ENCODE measurements at places on chromosomes 6 and 20.

DNA sequence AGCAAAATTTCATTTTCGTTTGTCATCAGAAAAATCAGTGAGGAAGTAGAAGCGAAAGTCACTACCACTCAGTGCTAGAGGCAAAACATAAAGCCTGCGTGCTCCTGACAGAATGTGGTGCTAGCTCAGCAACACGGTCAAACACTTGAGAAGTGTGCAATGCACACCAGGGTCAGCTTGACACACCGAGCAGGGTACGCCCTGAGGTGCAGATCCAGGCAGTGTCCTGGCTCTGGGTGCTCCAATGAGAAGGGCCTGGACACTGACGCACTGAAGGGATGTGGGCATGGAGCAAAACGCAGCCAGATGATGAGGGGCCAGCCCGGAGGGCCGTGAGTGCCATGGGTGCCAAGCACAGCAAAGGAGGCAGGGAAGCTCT, 5.9 kb downstream of the RNASET2 start:
- DNase-seq: no peak

GRCh38 chr6:40077736-40078135, 143.5 kb upstream of the MOCS1 start:
- no peak for DNase-seq

GRCh38 chr6:130840050-130840449, 12.8 kb downstream of the SMLR1 start:
- DNase-seq: no peak

DNA sequence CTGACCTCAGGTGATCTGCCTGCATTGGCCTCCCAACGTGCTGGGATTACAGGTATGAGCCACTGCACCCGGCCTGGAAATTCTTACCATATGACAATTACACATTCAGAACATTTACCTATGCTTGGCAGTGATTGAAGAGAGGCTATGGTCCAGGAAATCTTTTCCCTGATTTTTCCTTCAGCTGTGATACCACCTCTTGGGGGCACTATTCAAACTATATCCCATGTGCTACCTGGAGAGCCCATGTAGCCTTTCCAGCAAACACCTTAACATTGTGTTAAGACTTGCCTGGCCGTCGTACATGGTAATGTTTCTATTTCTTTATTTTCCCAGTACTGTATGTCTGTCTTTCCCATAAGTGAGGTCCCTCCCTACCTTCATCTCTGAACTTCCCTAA, 61.7 kb upstream of the C20orf144 start:
- no peak for DNase-seq

- DNase-seq: no peak
These were observed 17.5 kb downstream of the MMP24OS start for GRCh38 chr20:35260426-35260825.

DNA sequence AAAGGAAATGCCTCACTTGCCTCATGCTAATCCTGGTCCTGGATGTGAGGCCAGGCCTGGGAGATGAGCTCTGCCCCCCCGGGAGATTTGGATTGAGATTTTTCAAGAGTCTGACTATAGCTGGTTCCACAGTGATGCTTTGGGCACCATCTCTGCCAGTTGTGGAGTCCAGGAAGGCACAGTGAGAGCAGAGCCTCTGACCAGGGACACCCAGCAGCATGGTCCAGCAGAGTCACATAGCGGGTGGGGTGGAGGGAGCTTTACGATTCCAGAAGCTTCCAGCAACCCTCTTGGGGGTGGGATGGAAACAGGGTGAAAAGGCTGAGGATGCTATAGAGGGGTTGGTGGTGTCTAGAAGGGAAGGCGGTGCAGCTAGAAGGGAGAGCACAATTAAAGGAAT, 8.7 kb downstream of the SLC32A1 start:
- no peak for DNase-seq

DNA sequence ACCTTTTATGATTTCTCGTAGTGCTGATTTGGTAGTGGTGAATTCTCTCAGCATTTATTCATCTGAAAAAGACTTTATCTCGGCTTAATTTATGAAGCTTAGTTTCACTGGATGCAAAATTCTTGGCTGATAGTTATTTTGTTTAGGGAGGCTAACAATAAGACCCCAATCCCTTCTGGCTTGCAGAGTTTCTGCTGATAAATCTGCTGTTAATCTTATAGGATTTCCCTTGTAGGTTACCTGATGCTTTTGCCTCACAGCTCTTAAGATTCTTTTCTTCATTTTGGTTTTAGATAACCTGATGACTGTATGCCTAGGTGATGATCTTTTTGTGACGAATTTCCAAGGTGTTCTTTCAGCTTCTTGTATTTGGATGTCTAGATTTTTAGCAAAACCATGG, 388.7 kb downstream of the UTRN start:
- DNase-seq: no peak

DNA sequence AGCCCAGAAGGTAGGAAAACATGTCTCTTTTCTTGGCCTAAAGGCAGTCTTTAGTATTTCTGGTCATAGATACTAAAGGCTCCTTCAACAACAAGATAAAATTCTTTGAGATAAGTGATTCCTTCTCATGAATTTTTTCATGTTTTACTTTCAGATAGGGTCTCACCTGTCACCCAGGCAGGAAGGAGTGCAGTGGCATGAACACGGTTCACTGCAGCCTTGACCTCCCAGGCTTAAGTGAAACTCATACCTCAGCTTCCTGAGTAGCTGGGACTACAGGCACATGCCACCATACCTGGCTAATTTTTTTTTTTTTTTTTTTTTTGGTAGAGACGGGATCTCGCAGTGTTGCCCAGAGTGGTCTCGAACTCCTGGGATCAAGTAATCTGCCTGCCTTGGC, 9.1 kb downstream of the PNLDC1 start:
- DNase-seq: no peak

DNA sequence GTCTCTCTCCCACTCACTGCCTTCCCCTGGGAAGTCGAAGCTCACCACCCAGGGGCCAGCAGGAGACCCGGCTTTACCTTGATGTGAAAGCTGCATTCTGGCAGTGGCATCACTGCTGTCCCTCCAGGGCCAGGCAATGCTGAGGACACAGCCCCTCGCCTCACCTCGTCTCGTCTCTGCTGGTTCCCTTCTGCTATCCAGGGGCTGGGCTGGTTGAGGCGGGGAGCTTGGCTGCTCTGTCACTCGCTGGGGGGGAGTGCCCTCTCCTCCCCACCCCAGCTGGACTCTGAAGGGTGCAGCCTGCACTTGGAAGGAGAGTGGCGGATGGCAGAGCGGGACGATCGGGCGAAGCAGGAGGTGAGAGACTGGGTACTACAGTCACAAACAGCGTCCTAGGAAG, 12.7 kb upstream of the DSN1 start:
- DNase-seq: no peak

- DNase-seq: no peak
These were observed 91.0 kb downstream of the HIVEP1 start for GRCh38 chr6:12103158-12103557.

- DNase-seq: no peak
These were observed 46.4 kb upstream of the ADTRP start for GRCh38 chr6:11824986-11825385.

DNA sequence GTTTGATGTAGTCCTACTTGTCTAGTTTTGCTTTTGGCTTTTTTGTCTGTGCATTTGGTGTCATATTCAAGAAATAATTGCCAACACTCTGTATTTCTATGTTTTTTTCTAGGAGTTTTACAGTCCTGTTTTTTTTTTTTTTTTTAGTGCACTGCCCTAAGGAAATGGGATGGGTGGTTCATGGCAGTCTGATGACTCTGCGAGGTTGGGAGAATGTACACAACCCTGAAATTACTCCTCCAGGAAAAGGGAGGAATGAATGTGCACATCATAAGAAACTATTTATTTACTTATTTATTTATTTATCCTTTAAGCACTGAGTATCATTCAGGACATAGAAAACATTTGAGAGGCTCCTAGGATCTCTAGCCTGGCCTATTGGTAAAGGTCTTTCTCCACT, 15.2 kb upstream of the SLC17A5 start:
- no peak for DNase-seq

DNA sequence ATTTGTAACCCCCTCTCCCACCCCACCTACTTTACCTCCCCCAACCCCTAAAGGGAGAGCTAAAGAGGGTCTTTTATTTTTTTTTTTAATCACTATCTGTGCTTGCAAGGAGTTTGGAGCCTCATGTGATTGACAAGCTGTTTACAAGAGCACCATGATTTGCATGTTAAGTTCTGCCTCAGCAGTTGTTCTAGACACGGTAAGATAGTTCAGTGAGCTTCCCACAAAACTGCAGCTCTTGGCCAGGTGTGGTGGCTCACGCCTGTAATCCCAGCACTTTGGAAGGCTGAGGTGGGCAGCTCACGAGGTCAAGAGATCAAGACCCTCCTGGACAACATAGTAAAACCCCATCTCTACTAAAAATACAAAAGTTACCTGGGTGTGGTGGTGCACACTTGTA, 5.0 kb upstream of the PXDC1 start:
- DNase-seq: no peak

GRCh38 chr6:161023316-161023715, 31.7 kb downstream of the MAP3K4 start:
- no peak for DNase-seq

GRCh38 chr6:144460327-144461095, 175.4 kb downstream of the UTRN start:
- no peak for DNase-seq

DNA sequence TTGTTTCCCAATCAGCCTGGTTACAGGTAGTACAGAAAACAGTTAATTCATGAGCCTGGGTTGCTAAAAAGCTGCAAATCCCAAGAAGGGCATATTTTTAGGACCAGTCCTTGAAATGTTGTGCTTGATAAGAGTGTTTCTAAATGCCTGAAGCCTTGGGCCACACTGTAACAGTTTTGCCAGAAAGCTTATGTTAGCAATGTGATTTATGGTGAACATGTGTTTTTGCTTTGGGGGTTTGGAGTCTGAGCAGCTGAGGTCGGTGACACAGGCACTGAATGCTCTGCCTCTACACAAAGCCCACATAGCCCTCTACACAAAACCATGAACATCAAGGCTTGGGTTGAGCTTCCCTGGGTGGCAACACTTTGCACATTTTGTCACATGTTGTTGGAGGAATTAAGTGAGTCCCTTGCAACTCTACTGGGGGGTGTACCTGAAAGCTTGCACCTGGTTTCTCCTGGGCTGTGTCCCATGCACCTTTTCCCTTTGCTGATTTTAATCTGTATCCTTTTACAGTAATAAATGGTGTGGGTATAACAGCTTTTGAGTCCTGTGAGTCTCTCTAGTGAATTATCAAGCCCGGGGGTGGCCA, 22.2 kb downstream of the AHI1 start:
- no peak for DNase-seq

DNA sequence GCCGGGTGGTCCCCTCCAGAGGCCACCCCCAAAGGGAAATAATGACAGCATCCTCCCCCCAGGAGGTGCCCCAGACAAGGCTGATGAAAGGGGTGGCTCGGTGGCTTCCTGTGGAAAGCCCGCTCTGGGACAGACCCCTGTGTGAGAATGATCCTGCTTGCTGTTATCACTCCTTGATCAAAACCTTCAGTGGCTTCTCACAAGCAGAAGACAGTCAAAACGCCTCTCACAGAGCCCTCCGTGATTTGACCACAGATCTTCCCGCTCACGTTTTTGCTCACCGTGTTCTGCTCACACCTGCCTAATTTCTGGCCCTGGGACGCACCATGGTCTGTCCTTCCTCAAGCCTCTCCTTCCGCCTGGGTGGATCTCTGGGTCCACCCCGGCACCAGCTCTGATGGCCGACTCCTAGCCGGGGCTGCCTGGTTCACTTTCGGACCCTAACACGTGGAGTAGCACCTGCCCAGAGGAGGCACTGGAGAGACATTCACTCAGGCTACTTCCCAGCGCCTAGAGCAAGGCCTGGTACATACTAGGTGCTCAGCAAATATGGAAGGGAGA, 210.4 kb downstream of the ANKRD60 start:
- no peak for DNase-seq

GRCh38 chr20:11901127-11901526, 16.6 kb upstream of the BTBD3 start:
- no peak for DNase-seq

DNA sequence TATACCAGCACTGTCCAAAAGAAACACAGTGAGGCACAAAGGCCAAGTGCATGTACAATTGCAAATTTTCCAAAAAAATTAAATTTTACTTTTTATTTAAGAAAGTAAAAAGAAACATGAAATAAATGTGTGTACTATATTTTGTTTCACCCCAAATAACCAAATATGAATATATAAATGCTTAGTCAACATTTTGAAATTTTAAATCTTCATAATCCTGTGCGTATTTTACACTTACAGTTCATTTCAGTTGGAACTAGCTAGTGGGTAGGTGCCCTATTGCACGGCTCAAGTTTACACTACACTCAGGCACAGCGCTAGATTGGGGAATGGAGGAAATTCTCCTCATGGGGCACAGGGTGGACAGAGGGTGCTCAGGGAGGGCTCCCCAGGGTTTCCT, 18.0 kb upstream of the BTN3A3 start:
- no peak for DNase-seq

DNA sequence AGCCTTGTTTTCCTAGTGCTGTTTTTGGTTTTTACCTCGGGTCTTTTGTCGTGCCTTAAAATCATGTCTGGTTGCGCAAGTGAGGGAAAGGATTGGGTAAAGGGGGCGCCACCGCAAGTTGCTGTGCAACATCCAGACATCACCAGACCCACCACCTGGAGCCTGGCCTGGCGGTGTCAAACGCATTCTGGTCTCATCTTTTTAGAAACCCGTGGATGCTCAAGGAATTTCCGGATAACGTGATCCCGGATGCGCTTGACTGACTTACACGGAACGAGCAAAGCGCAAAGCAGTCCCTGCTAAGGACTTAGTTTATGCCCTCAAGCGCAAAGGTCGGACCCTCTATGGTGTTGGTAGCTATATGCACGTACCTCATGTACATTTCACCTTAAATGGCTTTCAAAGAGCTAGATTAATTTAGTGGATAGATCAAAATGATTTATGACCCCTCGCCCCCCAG, 105.2 kb downstream of the OR2B2 start:
- DNase-seq: no peak

GRCh38 chr6:74657011-74657410, 548.8 kb downstream of the COL12A1 start:
- DNase-seq: no peak

GRCh38 chr20:12838261-12838866, 170.4 kb upstream of the SPTLC3 start:
- no peak for DNase-seq

GRCh38 chr6:164911151-164911550, 398.3 kb downstream of the C6orf118 start:
- DNase-seq: no peak

- no peak for DNase-seq
These were observed 16.9 kb upstream of the HBS1L start for GRCh38 chr6:135071541-135071940.

DNA sequence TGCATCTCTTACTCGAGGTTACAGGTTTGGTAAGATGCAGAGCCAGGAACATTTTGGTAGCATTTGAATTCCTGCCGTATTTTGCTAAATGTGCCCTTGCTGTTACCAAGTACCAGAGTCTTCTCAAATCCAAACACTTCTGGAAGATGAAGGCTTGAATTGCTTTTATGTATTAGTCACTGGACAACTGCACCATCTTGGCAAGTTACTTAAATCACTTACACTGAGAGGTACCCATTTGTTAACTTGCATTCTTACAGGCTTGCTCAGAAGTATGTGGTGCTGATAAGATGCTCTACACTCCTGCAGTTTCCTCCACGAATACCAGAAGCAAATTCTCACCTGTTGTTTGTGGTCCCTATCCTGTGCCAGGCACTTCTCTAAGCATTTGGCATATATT, 12.7 kb downstream of the IL22RA2 start:
- no peak for DNase-seq
